ENCODE measurements at places on chromosomes 4 and X.

DNA sequence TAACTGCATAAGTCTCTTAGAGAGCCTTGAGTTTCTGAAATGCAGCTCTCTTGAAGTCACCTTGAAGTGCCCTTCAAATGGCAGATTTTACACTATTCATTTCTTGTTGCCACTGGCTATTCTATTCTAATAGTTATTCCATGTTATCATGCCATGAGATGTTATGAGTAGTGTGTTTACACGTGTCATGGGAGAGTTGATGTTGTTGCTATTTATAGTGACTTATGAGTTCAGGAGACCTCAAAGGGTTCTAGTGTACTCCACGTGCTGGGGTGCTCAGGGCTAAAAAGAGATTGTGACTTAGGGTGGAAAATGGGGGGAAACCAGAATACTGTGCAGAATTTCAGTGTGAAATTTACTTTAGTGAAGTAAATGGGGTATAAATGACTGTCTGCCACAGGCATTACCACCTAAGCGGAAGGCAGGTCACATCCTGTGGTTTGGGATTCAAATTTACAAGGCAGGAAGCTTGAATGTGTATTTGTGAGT lies 77.1 kb upstream of the SLC4A4 start:
- no peak for DNase-seq

DNA sequence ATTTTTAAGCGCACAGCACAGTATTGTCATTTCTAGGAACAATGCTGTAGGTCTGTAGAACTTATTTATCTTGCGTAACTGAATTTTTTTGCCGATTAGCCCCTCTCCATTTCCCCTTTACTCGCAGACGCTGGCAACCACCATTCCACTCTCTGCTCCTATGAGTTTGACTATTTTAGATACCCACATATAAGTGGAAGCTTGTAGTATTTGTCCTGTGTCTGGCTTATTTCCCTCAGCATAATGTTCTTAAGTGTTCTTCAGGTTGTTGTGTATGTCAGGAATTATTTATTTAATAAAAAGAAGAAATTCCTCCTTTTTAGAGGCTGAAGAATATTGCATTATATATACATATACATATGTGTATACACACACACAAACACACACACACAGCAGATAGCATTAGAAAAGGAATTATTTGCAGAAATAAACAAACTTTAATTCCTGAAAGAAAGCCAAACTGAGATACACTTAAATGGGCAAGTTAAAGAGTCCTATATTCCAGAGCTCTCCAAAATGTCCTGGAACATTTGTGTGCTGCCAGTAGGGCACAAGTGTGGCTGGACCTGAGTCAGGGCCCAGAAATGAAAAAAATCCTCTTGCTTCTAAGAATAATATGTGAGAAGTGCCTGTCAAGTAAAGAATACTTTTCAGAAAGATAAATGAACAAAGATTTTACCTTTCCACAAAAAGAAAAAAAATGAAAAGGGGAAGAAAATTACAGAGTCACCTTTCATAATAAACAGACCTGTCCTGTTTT lies 4.5 kb upstream of the ZNF330 start:
- no peak for DNase-seq

GRCh38 chrX:105870445-105870844 lies 48.1 kb downstream of the NRK start:
- DNase-seq = no peak

DNA sequence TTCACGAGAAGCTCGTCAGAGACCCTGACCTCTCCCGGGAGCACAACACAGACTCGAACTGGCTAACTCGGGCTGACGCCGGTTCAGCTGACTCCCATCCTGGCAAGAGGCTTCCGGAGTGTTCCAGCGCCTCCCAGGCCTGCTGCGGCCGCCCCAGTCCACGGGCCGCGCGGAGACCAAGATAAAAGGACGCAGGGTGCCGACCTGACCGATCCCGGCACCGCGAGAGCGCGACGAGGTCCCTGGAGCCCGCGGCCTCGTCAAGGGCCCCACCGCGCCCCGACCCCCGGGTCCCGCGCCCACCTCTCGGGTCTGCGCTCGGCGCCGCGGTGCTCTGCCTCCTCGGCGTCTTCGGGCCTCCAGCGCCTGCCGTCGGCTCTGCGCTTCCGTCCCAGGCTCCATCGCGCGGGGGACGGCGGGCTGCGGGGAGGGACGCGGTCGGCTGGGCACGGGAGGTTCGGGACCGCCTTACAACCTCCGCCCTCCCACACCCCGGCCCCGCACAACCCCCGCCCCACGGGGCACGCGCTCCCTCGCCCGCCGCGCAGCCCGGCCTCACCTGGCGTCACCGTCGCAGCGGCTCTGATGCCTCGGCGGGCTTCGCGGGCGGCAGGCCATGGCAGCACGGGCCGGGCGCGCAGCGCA lies 426 bp downstream of the SLBP start:
- DNase-seq = no peak

DNA sequence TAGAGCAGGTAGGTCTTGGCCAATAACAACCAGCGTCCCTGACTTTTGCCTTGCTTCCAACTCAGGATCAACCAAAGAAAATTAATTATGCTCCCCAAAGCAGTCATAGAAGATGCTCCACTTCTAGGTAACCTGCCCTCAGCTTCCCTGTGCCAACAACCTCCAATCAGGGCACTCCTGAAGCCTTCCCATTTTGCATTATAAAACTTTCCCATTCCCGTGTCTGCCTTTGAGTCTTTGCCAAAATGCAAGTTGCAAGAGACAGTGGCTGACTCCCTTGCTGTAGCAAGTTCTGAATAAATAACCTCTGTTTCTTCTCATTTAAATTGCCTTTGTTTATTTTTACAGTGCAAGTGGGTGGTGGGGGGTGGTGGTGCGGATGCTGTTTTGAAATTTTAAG lies 418.0 kb downstream of the PACRGL start:
- no peak for DNase-seq

- no peak for DNase-seq
Measured at GRCh38 chrX:9249051-9249846, 215.3 kb upstream of the FAM9B start.

DNA sequence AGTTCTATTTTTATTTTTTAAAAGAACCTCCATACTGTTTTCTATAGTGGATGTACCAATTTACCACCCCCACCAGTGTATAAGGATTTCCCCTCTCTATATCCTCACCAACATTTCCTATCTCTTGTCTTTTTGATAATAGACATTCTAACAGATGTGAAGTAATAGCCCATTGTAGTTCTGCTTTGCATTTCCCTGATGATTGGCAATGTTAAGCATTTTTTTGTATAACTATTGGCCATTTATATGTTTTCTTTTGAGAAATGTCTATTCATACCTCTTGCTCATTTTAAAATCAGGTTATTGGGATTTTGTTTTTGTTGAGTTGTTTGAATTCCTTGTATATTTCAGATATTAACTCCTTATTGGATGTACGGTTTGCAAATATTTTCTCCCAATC lies 251.1 kb upstream of the HTR2C start:
- DNase-seq = no peak

- DNase-seq = no peak
Measured at GRCh38 chrX:10015723-10016518, 48.8 kb downstream of the CLDN34 start.

GRCh38 chr4:78166622-78167021 lies 109.5 kb downstream of the FRAS1 start:
- DNase-seq = no peak

GRCh38 chr4:74768857-74769525 lies 25.3 kb downstream of the BTC start:
- DNase-seq = no peak

DNA sequence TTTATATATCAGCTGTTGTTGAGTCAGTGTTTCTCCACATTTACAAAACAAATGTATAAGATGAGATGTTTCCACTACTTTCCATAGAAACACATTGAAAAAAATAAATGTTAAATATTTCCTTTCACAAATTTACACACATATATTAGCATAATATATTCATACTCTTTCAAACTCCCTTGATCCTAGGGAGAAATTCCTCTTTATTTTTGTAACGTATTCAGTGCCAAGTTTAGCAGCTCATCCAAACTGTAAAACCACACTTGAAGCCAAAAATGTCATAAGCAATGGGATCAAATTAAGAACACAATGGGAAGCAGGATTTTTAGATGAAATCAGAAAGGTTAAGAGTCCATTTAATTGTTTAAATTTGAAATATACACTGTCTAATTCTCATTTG lies 381.1 kb upstream of the MAD2L1 start:
- DNase-seq = no peak

- DNase-seq = peak; percentile 24
Measured at GRCh38 chrX:109485470-109486340, 3.8 kb upstream of the GUCY2F start.

GRCh38 chrX:5145957-5146356 lies 1082.7 kb downstream of the NLGN4X start:
- DNase-seq = no peak

DNA sequence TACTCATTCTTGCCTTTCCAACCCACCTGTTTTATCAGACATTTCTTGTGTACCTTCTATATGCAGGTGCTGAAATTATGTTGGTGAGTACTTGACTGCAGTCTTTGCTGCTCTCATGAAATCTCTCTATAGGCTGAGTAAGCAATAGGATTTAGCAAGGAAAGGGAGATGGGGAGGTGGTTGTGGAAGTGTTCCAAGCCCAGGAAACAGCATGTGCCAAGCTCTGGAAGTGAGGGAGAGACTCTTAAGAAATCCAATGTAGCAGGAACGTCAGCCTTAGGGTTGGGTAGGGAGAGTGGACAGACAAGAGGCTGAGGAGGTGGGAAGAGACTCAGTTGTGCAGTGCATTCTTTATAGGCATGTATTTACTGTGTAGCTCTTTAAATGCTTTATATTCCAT lies 5.6 kb downstream of the SEPTIN11 start:
- DNase-seq = no peak

DNA sequence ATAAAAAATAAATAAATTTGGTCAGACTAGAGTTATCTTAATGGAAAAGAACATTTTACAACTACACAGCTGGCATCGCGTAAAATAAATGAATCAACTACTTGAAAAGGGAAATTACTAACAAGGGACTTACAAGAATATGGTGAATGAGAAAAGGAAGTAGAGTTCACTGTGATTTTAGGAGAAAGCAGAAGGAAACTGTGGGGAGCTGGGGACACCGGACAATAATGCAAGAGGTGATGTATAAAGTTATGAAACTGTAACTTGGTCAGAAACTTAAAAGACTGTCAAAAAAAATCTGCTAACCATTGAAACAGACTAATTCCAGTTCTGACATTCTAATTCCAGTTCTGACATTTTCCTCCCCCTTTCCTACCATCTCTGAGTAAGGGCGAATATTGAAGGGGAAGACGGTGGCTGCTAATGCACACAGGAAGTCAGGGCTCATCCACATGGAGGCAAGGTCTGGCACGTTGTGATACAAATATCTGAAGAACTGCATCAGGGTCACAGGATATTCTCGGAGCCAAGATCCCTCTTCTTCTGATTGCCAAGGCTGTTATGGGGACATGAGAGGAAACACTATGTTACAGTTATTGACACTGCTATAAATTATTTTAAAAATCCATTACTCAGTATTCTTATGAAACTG lies 170.5 kb downstream of the CDS1 start:
- DNase-seq = no peak

DNA sequence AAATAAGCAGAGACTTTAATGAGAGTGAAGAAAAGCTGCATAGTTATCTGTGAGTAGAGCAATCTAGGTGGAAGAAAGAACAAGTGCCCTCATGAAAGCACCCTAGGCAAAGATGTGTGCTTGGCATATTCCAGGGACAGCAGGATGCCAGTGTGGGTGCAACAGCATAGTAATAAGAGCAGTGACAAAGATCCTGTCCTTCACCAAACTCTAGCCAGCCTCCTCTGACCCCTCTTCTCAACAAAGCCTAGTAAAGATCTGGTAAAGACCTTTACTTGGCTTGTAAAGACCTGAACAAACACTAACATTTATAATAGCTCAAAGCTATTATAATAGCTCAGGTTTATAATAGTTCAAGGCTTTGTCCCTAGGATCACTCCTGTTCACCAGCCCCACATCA lies 735.4 kb downstream of the PCDH7 start:
- DNase-seq = no peak

Measured in central memory CD8-positive, alpha-beta T cell (primary cell).